Activated CD4-positive, alpha-beta T cell treated with anti-CD3 and anti-CD28 coated beads for 1 hour (primary cell): ENCODE measurements at places on chromosomes 16 and 17.

DNA sequence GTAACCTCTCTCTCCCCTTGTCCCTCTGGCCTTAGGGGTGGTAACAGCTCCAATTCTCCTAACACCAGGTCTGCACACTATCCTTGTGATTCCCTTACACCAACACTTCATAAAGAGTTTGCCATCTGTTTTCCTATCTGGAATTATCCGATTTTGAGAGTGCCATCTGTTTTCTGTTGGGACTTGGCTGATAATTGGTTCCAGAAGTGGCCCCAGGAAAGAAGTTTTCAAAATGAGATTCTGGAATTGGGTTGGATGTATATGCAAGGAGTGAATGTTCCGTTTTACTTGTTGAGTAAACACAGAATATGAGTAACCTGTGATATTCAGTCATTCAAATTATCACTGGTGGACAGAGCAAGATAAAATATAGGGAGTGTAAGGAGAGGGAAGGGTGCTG, 134.1 kb upstream of the HS3ST3A1 start:
- DNase-seq, result no peak

- DNase-seq, result no peak
Observed at GRCh38 chr17:31437720-31438400, 46.4 kb downstream of the RAB11FIP4 start.

DNA sequence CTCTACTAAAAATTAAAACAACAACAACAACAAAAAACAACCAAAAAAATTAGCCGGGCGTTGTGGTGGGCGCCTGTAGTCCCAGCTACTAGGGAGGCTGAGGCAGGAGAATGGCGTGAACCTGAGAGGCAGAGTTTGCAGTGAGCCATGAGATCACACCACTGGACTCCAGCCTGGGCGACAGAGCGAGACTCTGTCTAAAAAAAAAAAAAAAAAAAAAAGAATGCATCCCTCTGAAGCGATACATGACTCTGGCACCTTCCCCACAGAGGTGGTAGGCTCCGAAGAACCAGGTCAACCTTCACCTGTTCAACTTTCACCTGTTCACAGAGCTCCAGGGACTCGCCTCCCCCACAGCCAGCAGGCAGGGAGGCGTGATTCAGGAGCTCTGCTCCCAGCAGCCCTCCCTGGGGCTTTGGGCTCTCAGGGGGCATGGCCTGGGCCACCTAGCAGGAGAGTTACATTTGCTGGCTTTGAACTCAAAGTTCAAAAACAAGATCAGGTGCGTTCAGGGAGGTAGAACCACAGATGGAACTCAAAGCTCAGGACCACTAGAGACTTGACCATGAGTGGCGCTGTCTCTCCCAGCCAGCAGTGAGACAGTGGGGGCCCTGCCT, 5.6 kb downstream of the VAC14 start:
- no peak for DNase-seq

GRCh38 chr16:66271074-66272060, 95.1 kb upstream of the CDH5 start:
- DNase-seq, result no peak

- no peak for DNase-seq
Observed at GRCh38 chr16:125011-125410, 13.5 kb downstream of the NPRL3 start.

GRCh38 chr17:69538795-69539194, 124.3 kb downstream of the MAP2K6 start:
- DNase-seq, result no peak

DNA sequence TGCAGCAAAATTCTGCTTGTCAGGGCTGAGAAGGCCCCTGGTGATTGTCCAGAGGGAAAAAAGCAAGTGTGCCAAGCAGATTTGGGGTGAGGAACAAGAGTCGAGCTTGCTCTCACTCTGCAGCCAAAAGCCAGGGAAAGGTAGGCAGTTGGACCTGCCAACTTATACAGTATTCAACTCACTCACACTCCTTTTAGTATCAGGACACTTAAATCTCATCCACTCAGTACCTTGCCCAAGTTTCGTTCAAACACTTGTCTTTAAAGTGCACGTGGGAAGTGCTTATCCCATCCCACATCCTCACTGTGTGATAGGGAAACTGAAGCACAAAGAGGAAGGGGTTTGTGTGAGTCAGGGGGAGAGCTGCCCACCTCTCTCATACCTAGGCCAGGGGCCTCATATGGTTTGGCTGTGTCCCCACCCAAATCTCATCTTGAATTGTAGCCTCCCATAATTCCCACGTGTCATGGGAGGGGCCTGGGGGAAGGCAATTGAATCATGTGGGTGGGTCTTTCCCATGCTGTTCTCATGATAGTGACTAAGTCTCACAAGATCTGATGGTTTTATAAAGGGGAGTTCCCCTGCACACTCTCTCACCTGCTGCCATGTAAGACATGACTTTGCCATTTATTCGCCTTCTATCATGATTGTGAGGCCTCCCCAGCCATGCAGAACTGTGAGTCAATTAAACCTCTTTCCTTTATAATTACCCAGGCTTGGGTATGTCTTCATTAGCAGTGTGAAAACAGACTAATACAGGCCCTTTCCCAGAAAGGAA, 25.6 kb upstream of the CES5A start:
- no peak for DNase-seq

GRCh38 chr17:73592079-73592415, 52.2 kb downstream of the SDK2 start:
- no peak for DNase-seq

DNA sequence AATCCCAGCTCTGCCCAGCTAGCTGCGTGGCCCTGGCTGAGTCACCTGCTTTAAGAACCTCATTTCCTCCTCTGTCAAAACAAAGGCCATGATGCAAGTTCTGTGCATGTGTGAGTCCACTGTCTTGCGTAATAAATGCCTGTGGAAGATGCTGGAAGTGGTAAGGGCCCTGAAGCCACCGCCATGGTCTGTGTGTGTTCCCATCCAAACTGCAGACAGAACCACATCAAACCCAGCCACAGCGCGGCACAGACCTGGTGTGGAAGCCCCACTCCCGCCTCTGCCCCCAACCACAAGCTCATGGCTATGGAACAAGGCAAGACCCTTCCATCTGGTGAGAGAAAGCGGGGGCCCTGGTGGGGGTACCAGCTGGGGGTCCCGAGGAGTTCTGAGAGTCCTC, 26.0 kb downstream of the NECAB2 start:
- no peak for DNase-seq

DNA sequence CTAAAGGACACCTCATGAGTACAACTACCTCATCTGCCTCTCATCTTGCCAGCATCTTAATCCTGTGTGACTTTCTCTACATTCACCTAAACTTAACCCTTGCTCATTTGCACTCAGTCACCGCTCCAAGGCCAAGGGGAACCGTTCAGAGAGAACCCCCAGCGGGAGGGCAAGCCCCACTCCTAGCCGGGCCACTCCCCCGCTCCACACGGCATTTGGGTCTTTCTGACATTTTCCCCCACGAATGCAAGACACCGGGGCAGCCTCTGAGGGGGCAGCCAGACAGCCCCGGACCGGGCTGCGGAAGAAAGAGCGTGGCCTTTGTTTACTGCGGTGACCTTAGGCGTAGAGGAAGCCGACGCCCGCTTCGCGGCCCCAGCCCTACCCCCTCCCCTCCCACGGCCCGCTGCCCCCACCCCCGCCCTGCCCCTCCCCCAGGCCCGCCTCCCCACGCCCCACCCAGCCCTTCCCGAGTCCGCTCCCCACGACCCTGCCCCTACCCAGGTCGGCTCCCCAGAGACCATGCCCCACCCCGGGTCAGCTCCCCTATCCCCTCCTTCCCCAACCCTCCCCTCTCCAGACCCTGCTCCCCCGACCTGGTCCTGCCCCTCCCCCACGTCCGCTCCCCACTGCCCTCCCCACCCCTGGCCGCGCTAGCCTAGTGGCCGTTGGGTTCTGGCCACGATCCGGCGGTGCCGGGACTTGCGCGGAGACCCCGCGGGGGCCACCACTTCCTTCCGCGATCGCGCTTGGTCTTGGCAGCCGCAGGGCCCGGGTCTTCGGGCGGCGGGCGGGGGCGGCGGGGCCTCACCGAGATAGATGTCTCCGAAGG, 789 bp downstream of the CSNK1D start:
- DNase-seq, result peak; percentile 19

GRCh38 chr16:15604460-15605440, 38.2 kb downstream of the MARF1 start:
- DNase-seq, result no peak

- no peak for DNase-seq
Observed at GRCh38 chr16:35208001-35208935, 1748.9 kb downstream of the TP53TG3F start.

DNA sequence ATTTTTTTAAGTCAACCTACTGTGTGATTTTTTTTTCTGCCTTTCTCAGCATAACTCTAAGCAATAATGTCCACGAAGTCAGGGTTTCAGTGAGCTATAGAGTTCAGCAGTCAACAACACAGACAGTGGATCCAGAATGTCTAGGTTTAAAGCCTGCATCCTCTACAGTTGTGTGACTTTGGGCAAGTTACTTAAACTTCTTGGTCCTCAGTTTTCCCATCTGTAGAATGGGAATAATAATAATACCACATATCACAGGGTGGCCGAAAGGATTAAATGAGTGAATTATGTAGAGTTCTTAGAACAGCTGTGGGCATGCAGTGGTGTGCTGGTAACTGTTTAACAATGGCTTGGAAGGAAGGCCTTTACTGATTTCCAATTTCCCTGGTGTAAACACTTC, 38.8 kb upstream of the MEAK7 start:
- no peak for DNase-seq

- DNase-seq, result peak; percentile 46
Observed at GRCh38 chr17:43338886-43339516, 59.8 kb upstream of the ARL4D start.

DNA sequence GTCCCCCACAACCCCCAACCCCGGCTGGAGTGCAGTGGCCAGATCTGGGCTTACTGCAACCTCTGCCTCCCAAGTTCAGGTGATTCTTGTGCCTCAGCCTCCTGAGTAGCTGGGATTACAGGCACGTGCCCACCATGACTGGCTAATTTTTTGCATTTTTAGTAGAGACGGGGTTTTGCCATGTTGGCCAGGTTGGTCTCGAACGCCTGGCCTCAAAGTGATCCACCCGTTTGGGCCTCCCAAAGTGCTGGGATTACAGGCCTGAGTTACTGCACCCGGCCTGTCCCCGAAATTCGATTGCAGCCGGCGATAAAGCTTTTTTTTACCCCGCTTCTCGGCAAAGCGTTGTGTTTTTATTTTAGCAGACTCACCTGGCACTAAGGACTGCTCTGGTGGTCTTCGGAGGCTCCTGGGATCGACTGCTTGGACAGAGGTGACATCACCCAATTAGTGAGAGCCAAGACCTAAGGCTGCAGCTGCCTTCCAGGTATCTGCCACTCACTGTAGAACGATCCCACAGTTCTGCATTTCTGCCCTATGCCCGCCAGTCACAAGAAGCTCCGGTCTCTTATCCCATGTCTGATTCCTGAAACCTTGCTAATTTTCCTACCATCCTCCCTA, 82.2 kb upstream of the ARL4D start:
- DNase-seq, result no peak

DNA sequence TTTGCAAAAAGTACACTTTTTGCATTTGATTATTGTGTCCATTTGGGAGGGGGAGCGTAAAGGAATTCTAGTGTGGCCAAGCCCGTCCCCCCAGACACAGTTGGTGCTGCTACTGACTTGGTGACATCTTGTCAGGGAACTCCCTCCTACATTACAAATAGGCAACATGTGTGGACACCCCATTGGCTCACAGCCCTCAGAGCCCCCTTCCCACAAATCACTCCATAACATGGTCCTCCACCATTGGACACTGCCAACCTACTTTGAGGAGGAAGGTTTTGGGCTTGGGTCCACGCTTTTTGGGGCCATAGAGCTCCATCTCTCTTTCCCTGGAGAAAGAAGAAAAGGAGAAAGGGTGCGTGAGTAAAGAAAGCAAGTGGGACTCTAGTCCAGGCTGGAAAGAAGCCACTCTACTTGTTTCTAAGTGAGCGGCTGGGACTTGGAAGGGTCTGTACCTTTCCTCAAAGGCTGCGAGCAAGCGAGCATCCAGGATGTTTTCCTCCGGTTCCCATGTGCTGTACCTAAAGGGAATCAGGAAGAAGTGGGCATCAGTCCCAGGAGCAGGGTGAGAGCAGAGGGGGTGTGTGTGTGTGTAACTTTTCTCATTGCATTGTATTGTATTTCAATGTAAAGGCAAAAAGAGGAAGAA, 958 bp downstream of the CBX8 start:
- DNase-seq, result no peak

DNA sequence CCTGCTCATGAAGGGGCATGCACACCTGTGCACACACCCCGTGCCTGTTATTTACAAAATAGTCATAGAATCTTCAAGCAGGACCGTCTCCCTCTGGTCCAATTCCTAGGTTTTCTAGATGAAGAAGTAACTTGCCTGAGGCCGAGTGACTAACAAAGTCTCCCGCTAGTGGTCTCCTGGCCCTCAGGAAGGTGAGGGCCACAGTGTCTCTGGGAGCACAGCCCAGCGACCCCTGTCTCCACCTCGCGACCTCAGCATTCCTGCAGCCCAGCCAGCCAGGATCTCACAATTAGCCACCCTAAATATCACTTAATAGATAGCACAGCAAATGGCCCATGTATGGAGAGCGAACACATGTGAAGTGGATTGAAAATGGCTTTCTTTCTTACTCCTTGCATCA, 30.5 kb upstream of the CACNG1 start:
- no peak for DNase-seq

- DNase-seq, result no peak
Observed at GRCh38 chr16:82681592-82681991, 54.8 kb downstream of the CDH13 start.

DNA sequence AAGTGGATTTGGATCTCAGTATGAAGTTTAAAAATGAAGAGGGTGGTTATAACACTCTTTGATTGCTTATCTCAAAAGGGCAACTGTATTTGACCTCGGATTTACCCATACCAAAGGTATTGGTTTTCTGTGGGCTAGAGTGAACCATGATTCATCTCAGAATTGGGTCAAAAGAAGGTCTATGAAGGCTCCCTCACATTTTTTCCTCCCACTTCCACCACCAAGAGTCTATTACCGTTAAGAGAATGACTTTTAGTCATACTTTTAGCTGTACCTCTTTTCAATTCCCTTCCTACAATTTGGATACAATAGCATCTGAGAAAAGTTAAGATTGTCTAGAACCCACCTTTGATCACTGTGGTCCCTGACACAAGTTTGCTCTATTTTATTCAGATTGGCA, 280.9 kb downstream of the RBFOX1 start:
- DNase-seq, result no peak

DNA sequence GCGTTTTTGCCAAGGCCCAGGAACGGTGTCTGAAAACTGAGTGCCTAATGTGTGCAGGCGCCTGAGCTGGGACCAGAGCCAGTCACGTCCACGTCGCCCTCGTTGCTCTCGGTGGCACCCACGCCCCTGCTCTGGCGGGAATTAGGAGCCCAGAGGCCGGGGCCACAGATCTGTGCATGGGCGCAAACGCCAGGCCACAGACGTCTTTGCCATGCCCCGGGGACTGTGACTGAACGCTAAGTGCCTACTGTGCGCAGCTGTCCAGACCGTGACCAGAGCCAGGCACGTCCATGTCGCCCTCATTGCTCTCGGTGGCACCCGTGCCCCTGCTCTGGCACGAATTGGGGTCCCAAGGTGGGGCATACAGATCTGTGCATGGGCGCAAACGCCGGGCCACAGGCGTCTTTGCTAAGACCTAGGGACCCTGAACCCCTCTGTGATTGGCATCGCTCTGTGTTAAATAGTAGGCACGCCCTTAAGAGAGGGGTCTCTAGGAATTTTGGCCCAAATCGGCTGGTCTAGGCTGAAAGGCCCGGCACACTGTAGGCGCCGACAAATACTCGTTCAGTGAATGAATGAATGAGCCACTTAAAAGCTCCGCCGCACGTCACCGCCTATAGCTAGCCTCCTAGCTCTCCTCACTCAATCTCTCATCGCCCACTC, 827 bp upstream of the UBALD1 start:
- DNase-seq, result peak; percentile 14
